T-helper 1 cell (primary cell): ENCODE measurements at places on chromosomes 5 and 9.

DNA sequence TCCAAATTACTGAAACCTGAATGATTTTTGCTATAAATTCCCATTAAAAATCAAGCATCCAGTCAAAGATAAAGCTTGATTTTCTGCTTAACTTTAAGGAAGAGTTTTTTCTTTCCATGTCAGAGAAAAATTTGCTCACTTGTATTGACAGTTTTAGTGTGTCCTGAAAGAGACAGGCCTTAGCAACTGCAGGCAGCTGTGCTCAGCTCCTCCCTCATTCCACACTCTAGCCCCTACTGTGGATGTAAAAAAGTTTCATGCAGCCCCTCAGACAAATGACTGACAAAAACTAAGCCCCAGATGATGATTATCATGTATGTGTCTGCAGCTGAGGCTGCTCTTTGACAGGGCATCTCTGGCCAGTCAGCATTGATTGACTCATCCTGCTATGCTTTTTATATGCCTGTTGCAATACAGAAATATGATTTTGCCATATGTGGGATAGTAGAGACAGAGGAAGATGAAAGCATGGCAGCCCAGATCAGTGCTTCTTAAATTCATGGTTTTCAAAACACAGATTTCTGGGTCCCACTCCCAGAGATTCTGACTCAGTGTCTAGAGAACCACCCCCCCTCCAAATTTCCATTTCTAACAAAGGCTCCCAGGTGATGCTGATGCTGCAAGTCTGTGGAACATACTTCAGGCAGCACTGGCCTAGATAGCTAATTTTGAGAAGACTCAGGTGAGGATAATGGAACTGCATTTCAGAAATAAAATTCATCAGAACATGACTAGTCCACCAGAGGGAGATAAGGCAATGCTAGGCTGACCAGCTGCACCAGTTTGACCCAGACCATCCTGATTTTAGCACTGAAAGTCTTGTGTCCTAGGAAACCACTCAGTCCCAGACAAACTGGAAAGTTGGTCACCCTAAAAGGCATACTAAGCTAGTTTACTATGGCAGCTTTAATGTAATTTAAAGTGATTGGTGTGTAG lies 298.7 kb upstream of the KCNN2 start:
- DNase-seq = no peak

- no peak for DNase-seq
These were observed 157.0 kb downstream of the C9orf152 start for GRCh38 chr9:110050925-110051355.

- DNase-seq = no peak
These were observed 3.1 kb downstream of the GCNT1 start for GRCh38 chr9:76462126-76462525.

- no peak for DNase-seq
These were observed 8.1 kb downstream of the HBEGF start for GRCh38 chr5:140338336-140338735.

DNA sequence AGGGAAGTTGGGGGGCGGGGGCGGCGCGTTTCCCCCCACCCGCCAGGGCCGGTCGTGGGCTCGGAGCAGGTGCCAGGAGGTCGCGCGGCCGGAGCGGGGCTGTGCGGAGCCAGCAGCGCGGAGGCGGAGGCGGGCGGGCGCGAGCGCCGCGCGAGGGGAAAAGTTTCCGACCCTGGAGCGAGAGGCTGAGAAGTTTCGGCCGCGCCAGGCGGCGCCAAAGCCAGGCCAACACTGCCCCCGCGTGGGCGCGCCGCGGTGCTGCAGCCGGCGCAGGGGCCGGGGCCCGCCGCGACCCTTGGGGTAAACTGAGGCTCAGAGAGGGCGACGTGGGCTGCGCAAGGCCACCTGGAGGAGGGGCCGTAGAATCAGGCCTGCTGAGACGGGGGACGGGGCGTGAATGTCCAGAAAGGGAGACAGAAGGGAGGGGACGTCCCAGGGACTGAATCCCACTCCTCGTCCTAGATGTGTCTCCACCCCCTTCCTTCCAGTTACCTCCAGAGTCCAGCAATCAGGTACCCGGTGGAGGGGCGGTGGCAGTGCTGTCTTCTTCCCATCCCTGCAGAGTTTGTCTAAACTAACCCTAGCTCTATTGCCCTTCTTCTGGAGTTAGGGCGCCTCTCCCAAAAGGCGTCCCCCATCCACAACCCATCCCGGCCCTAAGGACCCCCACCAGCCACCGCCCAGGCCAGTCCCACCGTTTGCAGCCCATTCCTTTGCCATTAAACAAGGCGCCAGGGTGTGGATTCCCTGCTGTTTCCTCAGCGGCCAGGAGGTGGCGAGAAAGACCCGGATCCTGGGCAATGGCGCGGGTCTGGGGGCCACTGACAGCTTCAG lies 10.2 kb downstream of the C9orf50 start:
- DNase-seq = peak; percentile 61

GRCh38 chr5:6488021-6488420 lies 39.4 kb downstream of the UBE2QL1 start:
- DNase-seq = no peak

- no peak for DNase-seq
These were observed 58.5 kb upstream of the S1PR3 start for GRCh38 chr9:88932766-88933165.

DNA sequence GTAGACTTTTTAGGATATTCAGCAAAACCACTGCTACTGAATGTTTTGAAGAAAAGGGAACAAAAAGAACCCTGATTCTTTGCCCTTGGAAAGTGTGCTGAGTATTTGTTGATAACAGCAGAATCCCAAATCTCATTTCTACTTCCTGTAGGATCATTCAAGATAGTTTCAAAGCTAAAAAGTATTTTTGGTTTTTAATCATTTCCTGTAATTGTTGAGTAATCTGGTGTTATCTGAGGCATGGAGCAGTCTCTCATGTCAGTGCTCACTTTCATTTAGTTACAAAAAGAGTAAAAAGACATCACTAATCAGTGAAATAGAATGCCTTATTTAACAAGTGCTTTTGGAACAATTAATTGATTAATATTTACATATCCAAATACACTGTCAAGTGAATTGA lies 56.1 kb downstream of the ITGA2 start:
- no peak for DNase-seq

DNA sequence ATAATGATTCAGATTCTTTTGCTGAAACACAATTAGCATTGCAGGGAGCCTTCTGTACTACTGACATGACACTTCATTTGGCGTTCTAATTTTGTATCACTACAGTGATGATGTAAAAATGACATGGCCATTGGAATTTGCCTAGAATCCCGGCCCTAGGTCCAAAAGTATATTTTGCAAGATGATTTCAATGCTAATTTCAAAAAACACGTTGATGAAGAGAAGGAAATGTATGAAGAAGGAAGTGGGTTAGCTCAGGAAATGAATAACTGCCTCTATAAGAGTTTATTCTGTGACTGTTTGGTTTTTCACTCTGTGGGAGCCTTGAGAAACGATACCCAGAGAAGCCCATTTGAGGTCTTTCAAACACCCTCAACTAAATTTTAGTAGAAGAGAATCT lies 59.3 kb downstream of the OSTF1 start:
- peak; percentile 85 for DNase-seq

DNA sequence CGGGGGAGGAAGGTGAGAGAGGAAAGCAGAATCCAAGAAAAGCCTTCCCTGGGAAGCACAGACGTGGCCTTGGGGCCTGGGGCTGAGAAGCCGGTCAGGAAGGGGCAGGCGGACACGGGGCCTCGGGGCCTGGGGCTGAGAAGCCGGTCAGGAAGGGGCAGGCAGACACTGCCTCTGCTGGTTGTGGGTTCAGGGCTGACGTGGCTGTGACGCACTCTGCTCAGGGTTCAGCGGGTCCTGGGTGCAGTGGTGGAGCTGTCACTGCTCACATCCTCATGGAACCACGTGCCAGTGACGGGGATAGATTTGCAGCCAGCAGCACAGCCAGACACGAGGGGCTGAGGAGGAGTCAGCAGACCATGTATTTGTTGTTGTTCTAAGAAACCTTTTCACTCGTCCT lies 12.8 kb downstream of the PAEP start:
- DNase-seq = no peak

- DNase-seq = no peak
These were observed 81.3 kb downstream of the ATP10B start for GRCh38 chr5:160770718-160771117.

DNA sequence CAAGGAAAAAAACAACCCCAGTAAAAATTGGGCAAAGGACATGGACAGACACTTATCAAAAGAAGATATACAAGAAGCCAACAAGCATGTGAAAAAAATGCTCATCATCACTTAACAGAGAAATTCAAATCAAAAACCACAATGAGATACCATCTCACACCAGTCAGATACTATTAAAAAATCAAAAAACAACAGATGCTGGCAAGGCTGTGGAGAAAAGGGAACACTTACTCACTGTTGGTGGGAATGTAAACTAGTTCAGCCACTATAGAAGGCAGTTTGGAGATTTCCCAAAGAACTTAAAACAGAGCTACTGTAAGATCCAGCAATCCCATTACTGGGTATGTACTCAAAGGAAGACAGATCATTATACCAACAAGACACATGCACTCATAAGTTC lies 157.4 kb downstream of the EDIL3 start:
- DNase-seq = no peak

DNA sequence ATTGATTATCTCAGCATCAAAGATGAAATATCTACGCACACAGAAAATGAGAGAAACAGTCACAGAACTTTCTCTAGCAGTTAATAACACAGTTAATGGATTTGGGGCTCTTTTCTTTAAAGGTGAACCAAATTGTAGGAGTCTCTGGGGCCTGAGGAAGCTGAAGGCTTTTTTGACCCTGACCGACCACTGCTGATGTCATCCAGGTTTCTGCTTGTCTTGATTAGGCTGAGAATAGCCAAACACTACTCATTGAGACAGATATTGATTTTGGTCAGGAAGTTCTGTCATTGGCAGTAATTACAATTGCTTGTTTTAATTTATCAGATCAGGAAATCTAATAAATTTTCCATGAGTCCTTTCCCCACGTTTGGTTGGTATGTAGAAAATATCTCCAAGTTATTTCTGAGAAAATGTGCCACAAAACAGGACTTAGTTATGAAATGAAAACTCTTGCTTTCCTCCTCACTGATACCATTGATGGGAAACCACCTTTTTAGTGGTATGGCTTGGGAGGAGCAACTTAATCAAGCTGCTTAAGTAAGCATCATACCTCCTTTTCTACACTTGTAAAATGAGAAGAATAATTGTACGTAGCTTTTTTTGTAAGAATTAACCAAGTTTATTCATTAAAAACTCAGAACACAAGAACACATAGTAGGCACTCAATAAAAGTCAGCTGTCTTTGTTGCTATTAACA lies 19.7 kb downstream of the CARTPT start:
- no peak for DNase-seq

GRCh38 chr5:33650911-33651310 lies 210.1 kb downstream of the TARS1 start:
- no peak for DNase-seq
